DMS53 (cell line): ENCODE measurements at places on chromosomes 11 and 22.
A peak's percentile ranks its signal among the peaks of the same experiment; 100 is the strongest.

DNA sequence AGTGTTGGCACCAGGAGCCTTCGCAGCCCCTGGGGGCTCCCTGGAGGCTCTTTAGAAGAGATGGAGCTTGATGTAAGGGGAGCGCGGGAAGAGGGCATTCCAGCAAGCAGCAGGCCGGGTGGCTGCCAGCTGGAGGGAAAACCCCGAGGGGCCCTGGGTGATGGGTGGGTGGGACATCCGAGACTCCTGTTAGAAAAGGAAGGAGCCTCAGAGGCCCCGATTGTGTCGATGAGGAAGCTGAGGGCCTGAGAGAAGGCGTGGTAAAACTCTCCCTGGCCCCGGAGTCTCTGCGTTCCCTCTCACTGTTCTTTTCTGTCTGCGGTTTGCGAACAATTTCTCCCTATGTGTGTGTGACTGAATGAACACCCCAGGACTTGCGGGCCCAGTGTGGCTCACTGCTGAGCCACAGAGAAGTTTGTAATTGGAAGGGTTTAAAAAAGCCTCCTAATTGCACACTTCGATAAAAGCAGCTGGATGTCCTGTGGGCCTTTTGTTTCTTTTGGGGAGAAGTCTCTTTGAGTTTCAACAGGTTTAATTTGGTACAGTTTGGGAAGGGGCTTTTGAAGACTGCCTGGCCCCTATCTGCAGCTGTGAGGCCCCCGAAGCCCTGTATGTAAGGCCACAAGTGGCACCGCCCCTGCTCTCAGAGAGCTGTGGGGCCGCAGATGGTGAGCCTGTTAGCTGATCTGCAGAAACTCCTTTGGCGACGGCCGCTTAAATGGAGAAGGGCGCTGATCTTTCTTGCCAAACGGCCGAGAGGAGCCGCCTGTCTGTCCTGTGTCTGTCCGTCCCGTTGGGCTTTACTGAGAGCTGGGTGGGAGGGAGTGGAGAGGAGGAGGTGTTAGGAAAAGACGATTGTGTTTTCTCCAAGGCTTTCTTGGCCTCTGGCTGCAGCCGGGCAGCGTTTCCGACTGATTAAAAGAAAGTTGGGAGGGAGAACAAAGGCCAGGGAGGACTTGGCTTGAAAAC, 2.0 kb downstream of the FBLN1 start:
- no peak for DNase-seq

DNA sequence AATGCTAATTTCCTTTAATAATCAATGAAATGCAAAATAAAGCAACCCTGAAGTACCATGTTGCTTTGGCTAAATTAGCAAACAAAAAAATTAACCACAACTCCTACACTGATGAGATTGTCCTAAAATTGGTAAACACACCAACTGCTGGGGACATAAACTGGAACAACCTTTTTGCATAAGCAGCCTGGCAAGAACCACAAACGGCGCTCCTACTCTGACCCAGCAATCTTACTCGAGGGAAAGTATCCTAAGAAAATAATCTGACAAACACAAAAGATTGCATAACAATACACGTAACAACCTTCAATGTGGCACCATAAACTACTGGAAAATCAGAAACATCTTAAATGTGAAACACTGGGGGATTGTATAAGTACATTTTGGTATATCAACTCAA, 189.8 kb upstream of the PITPNB start:
- DNase-seq = no peak

- DNase-seq = no peak
These were observed 30.3 kb downstream of the KREMEN1 start for GRCh38 chr22:29103121-29103520.

DNA sequence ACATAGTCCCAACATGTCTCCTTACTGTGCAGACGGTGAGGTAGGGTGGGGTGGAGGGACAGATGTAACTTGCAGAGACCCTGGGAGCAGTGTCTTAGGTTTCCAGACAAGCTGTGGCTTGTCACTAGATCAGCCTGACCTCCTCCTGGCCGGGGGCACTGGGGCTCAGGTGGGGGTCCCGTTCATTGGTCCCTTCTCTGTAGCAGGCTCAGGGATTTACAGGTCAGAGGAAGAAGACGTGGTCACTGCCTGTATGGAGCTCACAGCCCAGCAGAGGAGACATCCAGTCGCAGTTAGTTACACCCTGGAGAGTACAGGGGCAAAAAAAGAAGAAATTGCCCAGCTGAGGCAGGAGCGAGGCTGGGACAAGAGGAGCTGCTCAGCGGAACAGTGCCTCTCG, 22.0 kb upstream of the TUB start:
- DNase-seq = no peak

- no peak for DNase-seq
These were observed 8.3 kb downstream of the DTX4 start for GRCh38 chr11:59180168-59180776.

DNA sequence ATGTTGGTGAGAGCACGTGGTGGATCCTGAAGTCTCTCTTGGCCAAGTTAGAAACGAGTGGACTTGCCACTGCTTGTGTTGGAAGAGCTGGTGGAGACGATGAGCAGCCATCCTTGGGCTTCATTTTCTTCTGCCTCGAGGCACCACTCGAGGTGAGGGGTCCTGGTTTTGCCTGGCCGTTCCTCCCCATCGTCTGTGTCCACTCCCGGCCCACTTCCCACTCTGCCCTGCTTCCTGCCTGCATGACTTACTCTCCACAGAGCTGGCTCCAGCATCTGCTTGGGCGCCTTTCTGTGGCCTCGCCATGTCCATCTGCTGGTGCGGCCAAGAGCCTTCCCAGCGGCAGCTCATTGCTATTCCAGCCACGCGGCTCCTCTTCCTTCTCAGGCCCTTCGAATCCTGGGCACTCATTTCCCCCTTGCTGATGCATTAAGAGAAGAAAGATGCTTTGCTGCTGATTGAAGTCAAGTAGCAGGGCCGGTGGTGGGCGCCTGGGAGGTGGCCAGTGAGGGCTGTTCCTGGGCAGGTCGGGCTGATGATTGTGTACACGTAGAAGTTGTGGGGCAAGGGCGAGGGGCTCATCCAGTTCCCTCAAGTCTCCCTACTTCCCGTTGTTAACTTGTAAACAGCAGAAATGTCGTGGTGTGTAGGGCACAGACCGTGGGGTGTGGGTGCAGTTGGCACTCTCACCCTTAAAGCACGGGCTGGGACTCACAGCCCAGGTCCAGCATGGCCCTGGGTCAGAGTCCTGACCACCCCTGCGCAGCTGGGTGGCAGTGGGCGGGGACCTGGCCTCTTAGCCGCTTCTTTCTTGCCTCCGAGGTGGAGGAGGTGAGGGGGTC, 292.0 kb downstream of the TBC1D22A start:
- no peak for DNase-seq

- DNase-seq = no peak
These were observed 27.5 kb downstream of the DSCAML1 start for GRCh38 chr11:117769533-117769932.

GRCh38 chr11:78417888-78418583, 416 bp upstream of the GAB2 start:
- peak; percentile 99 for DNase-seq

- DNase-seq = no peak
These were observed 627 bp downstream of the RNF215 start for GRCh38 chr22:30386608-30386959.

- DNase-seq = peak; percentile 87
These were observed at the start of gene SWAP70 for GRCh38 chr11:9663699-9664275. TSS of gene SWAP70 (plus strand) at chr11:9664077. CDS start at chr11:9664180, 103 bp downstream.

DNA sequence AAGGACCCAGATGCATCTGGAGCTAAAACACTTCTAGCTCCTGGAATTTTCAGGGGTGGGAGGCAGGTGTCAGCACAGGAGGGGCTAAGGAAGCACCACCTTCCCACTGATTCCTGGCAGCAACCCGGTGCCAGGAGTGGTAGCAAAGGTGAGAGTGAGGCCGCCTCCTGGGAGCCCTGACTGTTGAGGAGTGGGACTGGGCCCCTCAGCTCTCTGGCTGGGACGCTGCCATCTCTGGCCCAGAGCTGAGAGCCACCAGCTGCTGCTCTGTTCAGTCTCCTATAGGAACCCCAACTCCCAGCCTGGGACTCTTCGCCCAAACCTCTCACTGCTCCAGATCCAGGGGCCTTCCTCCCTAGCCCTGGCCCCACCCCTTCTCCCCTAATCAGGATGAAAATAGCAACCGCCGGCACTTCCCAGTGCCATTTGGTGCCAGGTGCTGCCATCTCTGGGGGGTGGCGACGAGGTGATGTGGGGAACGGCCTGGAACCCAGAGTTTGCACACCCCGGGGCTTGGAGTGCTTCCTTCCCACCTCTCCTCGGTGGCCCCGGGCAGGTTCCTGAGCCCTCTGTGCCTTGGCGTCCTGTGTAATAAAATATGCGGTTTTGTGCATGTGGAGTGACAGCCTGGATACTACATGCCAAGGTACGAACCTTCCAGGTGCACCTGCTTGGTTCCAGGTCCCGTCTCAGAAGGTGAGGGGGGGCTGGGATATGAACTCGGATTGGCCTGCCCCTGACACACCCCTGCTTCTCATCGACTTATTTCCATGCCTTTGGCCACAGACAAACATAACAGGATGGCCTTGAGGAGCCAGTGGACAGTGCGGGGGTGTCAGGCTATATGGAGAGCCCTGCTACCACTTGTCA, 35.7 kb upstream of the CELSR1 start:
- no peak for DNase-seq

- DNase-seq = peak; percentile 83
These were observed 27.3 kb downstream of the ARRB1 start for GRCh38 chr11:75324189-75324588.

DNA sequence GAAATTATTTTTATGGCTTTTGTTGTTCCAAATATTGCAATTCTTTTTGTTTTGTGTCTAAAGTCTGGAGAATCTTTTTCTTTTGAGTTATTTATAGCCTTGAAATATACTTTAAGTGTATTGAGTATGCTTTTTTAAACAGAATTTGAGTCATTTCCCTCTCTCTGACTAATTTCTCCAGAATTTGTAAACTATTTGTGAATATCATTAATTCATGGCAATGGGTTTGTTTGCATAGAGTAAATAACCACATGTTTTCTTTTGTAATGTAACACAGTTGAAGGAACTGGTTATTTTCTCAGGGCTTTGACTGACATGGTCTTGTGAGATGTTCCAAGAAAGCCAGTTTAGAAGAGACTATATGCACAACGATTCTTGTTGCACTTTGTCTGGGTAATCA, 30.9 kb upstream of the MPEG1 start:
- DNase-seq = no peak

- DNase-seq = no peak
These were observed 92.8 kb upstream of the NARS2 start for GRCh38 chr11:78667461-78667860.

DNA sequence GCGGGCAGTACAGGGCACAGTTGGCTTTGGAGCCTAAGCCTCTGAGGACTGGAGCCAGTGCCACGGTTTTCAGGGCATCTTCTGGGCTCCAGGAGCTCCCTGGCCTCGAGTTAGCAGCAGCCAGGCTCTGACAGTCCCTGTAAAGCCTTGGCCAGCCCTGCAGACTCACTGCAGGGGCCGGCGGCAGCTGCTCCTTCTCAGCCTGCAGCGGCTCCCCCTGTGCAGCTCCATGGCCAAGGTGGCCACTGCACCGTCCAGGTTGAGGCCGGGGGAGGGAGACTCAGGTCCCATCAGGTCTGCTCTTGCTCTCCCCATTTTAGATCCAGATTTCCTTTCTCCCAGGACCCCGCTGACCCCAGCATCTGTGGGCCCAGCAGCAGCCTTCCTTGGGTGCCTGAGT, 1461.1 kb downstream of the BRD1 start:
- no peak for DNase-seq
